Globus pallidus (tissue), 1 donor: ENCODE measurements at places on chromosomes 3 and 15.

DNA sequence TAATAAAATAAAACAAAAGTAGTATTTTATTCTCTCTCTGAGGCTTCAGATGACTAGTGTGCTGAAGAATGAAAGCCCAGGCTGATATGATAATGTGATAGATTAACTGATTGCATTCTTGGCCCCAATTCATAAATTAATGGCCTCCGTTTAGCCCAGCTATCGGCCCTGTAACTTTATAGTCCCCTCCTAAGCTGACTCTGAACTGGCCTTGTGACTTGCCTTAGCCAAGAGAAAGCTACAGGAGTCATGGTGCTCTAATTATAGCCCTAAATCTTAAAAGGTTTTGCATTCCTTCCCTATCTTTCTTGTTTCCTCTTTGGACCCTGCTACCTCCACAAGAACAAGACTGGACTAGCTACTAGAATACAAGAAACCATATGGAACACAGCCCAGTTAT is 123.2 kb upstream of the EPHA3 start:
- DNase-seq, result no peak

GRCh38 chr15:93474728-93475127 is 385.7 kb upstream of the RGMA start:
- no peak for DNase-seq

GRCh38 chr15:33194704-33195670 is at the start of gene FMN1:
Gene FMN1, minus strand, starts transcription at chr15:33194714. Its CDS starts 39,800 bp downstream, at chr15:33154914.
- DNase-seq, result peak; percentile 93

GRCh38 chr15:40472171-40472727 is 1.5 kb downstream of the CHST14 start:
- DNase-seq, result no peak

GRCh38 chr3:134682196-134682880 is 31.5 kb upstream of the KY start:
- DNase-seq, result no peak
